ENCODE measurements at places on chromosomes 4 and X.
A peak's percentile ranks its signal among the peaks of the same experiment; 100 is the strongest.

DNA sequence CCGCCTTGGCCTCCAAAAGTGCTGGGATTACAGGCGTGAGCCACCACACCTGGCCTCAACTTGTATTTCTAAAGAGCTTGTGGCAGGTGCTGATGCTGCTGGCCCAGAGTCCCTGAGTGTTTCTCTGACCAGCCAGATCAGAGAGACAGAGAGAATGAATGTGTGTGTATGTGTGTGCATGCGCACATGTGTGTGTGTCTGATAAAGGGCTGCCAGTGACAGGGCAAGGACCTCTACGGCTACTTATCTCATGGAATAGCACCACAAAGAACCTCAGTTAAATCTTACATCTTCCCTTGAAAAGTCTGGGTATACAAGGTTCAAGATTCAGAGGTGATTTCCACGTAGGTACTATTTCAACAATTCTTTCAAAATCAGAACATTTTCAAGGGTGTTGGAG is 86.0 kb downstream of the SCD5 start:
- DNase-seq = no peak

GRCh38 chr4:149793459-149793858 is 22.2 kb downstream of the IQCM start:
- no peak for DNase-seq

GRCh38 chr4:177862541-177863176 is 420.4 kb upstream of the AGA start:
- DNase-seq = no peak

- no peak for DNase-seq
These were observed 8.6 kb downstream of the LIAS start for GRCh38 chr4:39467464-39467863.

DNA sequence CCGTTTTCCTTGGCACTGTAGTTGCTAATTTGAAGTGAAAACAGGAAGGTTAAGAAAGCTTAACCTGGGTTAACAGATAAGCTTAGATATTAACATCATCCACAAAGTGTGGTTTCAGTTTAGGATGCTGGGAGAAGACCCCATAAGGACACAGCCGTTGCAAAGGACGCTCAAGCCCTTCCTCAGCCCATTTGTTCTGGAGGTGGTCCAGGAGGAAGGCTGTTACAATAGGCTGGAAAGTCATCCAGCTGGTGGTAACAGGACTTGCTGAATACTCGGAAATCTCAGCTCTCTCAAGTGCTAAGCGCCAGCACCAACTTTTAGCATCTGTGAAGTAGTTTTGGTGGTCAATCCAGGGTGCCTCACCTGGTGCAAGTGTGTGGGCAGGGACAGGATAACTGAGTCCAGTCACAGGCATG is 14.2 kb downstream of the CHST7 start:
- no peak for DNase-seq

- no peak for DNase-seq
These were observed 37.7 kb upstream of the FAT1 start for GRCh38 chr4:186761393-186761792.

- DNase-seq = no peak
These were observed 342.4 kb downstream of the BCOR start for GRCh38 chrX:39755143-39756032.

DNA sequence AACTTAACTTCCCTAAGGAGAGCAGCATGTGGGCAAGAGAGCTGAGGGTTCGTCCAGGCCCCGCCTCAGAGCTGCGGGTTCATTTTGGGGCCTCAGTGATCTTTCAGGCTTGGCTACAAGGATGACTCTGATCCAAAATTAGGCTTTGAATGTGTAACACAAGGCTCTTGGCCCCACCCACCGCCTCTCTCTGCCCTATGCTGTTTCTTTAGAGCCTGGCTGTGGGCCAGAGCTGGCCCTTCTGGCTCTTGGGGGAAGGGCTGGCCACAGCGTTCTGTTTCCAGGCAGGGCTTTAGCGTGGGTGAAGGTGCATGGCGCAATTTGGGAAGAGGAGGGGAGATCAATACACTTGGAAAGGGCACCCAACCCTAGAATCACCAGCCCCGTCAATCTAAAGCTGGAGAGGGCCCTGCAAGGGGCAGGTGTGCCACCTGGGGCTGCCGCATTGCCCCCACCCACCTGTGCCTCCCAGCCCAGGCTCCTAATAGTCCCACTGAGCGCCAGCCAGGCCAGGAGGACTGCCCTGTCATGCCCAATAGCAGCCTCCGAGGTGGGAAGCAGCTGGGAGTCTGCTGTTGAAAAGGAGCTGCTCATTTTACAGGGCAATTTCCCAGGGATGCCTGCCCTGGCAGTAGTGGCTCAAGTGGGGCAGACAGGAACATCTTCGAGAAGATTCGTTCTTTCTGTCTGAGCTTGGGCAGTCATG is 84.5 kb upstream of the MAML3 start:
- no peak for DNase-seq

DNA sequence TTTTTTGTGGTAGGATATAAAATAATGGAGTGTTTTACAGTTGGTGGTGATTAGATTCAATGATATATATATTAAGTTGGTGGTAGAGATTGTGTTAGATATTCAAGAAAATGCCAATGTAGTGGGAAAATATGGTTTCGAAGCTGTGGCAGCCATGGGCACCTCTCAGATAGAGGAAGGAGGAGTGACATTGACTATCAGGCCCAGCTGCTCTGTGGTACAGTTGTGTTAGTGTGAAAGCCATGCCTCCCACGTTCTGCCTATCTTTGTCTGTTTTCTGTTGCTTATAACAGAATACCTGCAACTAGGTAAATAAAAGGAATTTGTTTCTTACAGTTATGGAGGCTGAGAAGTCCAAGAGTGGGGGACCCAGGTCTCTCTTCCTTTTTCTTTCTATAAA is 101.9 kb downstream of the ARHGAP10 start:
- DNase-seq = no peak

DNA sequence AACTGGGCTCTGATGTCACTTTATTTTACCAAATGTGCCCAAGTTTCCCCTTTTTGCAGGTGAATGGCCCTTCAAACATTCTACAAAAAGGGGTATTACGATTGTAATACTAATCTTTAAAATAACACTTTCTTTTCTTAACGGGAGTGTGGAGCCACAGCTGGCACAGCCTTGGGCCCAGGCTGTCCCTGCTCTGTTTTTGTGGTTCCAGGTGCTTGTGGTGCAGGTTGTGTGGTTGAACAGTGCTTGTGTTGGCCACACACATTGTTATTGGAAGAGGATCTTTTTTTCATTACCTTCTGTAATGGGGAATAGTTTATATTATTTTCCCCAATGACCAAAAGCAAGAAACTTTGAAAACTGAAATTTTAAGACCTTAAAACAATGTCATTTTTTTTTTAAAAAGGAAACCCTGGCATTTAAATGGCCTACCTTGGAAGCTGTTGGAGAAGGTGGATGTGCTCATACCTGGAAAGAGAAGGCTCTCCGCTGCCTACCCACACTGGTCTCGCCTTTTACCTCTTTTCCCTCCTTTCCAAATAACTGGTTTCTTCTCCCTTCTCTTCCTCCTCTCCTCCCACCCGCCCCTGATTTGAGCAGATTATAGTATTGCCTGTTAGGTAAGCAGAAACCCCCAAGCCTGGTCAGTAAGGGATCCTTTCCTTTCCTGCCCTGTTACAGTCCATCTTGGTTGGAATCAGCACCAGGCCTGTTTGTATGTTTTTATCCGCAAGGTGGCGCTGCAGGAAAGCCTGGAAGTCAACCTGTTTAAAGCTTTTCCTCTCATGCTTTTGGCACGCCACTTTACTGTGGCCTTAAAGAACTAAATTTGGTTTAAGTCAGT is 28.6 kb downstream of the HADH start:
- peak; percentile 91 for DNase-seq

DNA sequence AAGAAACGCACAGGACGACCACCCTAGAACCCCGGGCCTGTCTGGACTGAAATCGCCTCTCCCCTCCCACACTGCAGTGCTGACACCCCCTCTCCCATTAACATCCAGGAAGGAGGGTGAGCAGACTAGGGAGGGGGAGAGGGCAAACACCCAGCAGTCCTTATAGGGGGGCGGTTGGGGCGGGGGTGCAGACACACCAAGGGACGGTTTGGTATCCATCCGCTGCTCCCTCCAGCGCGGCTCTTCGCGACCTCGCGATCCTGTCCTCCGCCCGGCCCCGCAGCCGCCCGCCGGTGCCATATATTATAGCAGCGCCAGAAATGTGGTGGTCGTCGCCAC is 411 bp upstream of the GPRASP1 start:
- no peak for DNase-seq

DNA sequence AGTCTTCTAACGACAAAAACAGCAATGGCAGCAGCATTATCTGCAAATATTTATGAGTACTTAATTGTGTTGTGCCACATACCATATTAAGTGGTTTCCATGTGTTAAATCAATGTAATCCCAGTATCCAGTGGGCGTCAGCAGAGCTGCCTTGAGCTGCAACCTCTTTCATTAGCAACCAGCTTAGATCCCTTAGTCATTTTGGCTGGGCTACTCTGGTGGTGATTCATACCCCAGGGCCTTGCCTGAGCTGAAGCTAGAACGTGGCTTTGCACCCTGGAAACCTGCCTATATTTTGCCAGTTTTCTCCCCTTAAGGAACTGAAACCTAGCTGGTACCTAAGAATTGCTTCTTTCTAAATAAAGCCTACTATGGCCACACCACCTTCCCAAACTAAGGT is 474.3 kb upstream of the FTHL17 start:
- DNase-seq = no peak

DNA sequence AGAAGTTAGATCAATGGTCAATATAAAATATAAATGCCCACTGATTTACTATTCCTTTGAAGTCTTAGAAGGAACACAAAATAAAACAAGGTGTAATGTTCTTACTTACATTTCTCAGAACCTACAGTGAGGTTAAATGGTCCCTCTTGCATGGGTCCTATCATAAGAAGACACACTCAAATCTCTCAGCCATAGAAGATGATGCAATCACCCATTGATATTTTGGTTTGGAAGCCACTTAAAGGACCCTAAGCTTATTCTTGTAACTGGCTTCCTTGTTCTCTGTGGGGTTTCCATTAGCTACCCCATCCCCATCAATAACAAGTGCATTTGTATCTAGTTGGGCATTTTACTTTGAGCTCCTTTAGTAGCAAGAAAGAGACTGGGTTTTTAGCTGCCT is 15.1 kb downstream of the REELD1 start:
- no peak for DNase-seq

DNA sequence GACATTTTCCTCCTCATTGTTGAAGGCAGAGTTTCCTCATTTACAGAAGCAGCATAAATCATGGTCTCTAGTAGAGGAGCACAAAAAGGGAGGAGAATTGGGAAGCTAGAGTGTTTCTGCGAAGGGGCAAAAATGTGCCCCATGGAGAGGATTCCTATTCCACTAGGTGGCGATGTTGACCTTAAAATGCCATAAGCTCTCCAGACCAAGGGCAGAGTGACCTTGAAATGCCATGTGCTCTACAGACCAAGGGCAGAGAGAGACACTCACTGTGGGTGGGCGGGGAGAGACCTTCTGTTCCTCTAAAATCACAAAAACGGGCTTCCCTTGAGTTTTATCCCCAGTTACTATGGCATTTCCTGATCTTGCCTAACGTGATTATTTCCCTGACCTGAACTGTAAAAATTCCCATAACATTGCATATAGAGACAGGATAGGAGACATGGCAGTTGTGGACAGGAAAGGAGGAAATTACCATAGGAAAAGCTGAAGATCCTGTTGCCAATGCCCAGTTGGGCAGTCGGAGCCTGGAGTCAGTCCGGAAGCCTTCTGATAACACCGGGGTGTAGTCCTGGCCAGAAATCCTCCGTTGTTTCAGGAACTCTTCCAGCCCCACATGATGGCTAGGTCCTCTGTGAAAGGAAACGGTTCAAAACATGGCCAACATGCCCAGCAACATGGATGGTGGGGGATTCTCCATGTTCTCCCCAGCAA is 567.7 kb downstream of the MAGEB5 start:
- DNase-seq = no peak

Measured in CD4-positive, alpha-beta T cell treated with Interleukin-17A for 4 hours (primary cell).